Upper lobe of left lung (tissue), 6 donors: ENCODE measurements at places on chromosomes 11 and 22. TPM values are rescaled to one million over a fixed set of nuclear protein-coding genes. Genes with fewer than 3 reads are reported as not detected.

The SLC17A6 gene
- not detected for total RNA-seq

The ACTN3 gene
- not detected for total RNA-seq

The CRYBB3 gene
- total RNA-seq, result 0.61 TPM

The TRIM51 gene
- not detected for total RNA-seq

The ZP1 gene
- not detected for total RNA-seq

The RIC3 gene
- 11.9 TPM for total RNA-seq

The PARVG gene
- total RNA-seq, result 89.2 TPM

The CNGA4 gene
- total RNA-seq, result 0.23 TPM

The DGCR2 gene
- total RNA-seq, result 92.8 TPM

The C11orf71 gene
- 16.1 TPM for total RNA-seq

The ENTHD1 gene
- not detected for total RNA-seq

DNA sequence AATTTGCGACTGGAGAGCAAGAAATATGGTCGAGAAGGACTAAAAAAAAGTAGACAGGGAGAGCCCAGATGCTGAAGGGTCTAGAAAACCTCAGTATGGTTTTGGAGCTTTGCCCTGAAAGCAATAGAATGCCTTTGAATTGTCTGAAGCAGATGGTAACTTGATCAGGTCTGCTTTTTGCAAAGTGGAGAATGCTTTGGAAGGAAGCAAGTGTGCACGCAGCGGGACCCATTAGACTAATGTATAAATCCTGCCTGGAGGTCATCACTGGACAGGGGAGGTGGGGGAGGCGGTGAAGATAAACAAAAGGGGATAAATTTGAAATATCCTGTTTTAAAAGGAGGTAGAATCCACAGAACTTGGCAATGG lies 757 bp upstream of the HINFP start:
- no peak for DNase-seq

DNA sequence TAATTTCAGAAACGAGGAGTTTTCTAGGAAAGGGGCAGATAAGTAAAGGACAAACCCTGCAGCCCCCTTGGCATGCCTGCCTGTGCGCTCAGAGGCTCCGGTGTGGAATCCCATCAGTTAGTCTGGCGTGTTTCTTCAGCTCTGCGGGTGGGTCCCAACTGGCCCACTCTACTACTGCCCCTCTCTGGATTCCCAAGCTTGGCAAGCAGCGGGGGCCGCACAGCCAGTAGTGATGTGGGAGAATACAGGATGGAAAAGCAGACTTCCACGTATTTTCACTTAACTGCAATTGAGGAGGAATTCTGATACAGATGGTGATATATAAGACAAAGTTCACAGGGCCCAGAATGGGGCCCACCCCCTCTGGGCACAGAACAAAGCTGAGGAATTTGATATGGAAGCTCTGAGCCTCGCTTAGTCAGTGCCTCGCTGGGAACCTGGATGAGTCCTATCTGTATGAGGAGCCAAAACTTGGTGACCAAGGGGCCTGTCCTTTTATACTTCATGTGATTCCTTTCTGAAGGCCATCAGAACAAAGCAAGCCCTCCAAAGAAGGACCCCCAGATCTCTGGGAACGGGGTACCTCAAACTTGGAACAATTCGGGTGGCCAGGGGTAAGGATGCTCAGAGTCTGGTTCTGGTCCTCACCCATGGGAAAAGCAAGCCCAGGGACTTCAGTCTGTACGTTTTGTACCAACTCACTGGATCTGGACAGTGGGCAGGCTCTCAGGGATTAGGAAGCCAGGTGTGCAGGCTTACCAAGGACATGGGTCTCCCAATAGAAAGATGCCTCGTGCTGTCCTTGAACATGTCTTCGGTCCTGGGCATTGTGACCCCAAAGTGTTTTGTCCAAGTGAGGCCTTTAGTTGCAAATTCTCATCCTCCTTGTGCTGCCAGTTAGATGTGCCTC lies 26.0 kb downstream of the RELT start:
- DNase-seq, result no peak

- no peak for DNase-seq
These were observed 1.8 kb upstream of the ARHGEF17 start for GRCh38 chr11:73306069-73306841.

DNA sequence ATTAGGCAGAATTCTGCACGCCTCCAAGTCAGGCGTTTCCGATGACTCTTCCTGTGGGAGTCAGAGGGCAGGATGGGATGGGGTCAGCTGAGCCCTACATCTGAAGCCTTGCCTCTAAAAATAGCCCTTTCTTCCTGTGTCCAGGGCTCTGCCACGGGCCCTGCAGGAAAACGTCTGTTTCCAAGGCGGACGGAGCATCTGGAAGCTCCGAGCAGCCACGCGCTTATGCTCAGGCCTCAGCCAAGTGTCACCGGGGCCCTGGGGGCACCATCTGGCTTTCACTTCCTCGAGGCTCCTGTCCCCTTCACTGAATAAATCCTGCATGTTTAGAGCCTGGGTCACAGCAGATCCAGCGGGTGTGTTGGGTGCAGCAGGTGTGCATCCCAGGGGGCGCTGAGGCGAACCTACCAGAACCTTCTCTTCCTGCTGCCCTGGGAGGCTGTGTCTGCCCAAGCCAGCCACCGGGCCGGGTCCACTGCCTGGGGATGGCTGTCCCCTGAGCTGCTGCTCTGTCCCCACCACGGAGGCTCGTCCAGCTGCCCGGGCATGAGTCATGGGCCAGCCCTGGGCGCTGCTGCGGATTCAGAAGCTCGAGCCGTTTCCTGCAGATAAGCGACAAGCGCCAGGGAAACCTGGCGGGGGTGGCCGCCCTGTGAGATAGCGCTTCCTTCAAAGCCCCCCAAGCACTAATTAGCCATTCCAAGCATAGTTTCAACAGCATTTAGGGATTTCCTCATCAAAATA lies 32.0 kb upstream of the LINC01488 start:
- DNase-seq, result peak; percentile 69

GRCh38 chr11:27807596-27807995 lies 107.3 kb upstream of the BDNF start:
- no peak for DNase-seq

DNA sequence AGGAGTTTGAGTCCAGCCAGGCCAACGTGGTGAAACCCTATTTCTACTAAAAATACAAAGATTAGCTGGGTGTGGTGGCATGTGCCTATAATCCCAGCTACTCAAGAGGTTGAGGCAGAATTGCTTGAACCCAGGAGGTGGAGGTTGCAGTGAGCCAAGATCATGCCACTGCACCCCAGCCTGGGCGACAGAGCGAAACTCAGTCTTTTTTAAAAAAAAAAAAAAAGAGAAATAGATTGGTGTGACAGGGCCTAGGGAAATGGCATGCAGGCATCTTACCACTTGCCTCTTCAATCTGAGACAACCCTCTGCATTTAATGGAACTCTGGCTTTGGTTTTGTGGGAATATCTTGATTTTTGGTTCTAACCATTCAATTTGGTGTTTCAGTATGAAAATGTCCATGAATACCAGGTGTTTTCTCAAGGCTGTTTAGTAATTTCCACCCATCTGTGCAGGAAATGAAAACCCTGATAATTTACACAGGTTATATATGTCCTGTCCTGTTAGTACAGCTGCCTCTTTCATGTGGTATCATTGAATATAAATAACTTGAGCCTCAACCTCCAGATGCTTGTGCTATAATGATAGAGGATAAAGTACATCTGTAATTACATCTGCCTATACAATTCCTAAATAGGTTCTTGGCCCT lies 8.4 kb downstream of the XBP1 start:
- no peak for DNase-seq

DNA sequence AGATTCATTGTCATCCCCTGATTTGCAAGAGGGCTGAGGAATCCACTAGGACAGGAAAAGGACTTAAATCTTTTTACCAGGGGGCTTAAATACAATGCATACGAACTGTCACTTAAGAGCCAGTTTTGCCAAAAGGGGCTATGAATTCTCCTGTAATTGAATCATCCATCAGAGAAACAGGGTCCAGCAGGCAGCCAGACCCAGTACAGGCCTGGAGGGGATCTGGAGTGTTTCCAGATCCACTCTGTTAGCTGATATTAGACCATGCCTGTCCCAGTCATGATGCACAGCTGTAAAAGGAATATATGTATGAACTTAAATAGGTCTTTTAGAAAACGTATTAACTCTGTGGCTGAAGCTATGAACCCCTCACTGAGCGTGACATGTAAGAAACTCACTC lies 53.8 kb upstream of the PRSS23 start:
- DNase-seq, result no peak

- no peak for DNase-seq
These were observed 51.5 kb downstream of the RBFOX2 start for GRCh38 chr22:35977136-35977535.

DNA sequence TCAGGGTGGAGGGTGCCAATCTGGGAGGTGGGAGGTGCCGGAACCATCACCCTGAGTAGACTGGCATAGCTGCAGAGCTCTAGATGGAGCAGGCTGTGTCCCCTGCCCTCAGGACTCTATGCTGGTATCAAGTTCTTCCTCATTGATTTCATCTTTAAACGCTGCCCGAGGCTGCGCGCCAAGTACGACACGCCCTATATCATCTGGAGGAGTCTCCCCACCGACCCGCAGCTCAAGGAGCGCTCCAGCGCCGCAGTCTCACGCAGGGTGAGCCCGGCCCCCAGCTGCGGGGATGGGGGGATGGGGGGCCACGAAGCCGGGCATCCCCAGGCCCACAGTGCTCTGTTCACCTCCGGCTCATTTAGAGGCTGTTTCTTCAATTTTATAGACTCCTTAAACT lies 52.5 kb downstream of the GRAMD4 start:
- DNase-seq, result peak; percentile 68

DNA sequence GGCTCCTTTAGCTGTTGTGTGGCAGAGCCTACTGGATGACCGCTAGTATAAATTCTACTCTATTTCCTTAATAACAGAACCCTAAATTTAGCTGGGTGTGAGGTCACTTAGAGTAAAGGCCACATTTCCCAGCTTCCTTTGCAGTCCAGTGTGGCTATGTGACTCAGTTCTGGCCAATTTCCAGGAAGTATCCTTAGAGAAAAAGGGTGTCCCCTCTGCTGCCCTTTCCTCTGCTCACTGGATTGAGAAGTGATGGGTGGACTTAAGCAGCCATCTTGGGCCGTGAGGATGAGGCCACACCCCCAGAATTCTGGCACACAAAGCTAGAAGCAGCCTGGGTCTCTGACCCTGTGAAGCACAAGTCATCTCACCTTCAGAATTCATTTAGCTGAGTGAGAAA lies 11.7 kb upstream of the RASD2 start:
- DNase-seq, result no peak

- no peak for DNase-seq
These were observed 154.6 kb downstream of the HIPK3 start for GRCh38 chr11:33411751-33412150.

- no peak for DNase-seq
These were observed 585 bp downstream of the THYN1 start for GRCh38 chr11:134252346-134253187.

- DNase-seq, result no peak
These were observed 197.9 kb downstream of the TTC28 start for GRCh38 chr22:28481725-28482124.

GRCh38 chr11:120210626-120211521 lies at the start of gene OAF:
Gene OAF (plus strand): TSS chr11:120211032. CDS start chr11:120211280, 248 bp downstream.
- DNase-seq, result peak; percentile 93

DNA sequence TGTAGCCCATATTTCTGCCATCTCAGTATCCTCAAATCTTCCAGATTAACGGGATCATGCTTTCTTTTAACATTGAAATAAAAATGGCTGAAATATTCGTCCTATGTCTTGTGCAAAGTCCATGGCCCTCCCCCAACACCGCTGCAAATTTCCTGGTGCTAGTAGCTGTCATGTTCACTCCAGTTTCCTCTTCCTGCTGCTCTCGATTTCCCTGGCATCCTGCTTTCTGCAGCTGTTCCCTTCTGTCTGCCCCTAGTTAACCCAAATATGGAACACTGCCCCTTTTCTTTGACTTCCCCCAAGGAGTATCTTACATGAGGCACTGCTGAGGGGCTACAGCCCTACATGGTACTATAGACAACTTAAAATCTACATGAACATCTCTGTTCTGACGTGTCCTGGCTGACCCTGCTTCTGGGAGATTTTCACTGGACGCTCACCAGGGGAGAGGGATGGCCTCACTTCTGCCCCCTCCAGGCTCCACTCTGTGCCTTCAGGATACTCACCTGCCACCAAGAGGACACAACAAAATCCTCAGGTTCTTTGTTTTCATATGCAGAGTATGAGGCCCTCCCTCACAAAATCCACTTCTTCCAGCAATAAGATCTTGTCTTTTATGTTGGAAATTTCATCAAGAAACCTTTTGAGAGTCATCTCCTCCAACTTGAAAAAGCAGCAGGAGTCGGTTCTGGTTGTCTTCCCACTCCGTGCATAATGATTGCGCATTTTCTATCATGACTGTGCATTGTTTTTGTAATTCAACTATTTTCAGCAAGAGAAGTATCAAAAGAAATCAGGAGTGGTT lies 29.5 kb upstream of the SCUBE2 start:
- DNase-seq, result no peak

- DNase-seq, result no peak
These were observed 649 bp upstream of the NR1H3 start for GRCh38 chr11:47257177-47257516.

DNA sequence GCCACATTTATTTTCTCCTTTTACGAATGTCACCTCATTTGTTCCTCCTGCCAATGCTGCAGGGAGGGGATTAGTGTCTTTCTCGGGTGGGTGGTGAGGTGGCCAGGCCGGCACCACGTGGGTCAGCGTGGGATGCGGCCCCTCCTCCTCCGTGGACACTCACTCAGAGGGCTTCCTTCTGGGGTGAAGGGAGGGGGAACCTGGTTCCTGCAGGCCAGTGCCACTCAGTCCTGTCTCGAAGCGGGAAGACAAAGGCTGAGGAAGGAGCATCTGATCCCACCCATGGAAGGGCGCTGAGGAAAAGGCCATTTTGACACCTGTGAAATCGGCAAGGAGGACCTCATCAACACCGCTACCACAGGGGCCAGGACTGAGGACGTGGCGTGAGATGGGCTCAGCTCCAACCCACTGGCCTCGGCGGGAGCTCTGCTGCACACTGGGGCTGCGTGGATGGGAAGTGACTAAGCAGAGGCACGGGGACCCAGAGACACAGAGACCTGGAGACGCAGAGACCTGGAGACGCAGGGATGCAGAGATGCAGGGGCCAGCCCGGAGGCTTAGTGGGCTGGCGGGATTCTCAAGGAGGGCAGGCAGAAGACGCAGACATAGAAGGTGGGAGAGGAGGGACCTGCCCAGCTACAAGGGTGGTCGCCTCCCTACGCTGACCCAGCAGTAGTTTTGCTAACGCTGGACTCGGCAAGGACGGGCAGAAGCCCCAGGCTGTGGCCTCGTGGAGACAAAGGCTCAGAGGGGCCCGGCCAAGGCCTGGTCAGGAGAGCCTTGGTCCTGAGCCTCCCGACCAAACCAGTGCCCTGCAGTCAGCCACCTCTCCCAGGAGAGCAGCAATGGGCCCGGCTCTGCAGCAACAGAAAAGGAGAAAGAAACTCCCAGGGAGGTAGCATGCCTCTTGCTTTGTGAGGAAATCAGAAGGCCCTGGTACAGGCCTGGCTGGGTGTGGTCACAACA lies 1071.2 kb downstream of the BRD1 start:
- DNase-seq, result peak; percentile 46

DNA sequence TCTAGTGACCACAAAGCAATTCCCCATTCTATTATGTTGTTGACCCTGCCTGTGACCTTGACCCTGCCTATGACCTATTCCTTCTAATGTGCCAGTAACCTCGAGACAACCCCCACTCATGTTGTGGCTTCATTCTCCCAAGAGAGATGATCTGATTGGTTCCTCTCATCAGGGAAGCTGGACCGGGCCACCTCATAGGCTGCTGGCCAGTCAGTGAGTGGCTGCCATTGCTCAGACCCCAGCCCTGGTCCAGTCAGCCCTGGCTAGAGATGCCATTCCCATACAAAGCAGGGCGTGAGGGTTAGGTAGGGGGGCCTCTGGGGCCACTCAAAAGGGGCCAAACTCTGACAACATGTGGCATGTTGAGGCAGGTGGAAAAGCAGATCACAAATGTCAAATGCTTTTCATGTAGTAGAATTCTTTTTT lies 11.9 kb downstream of the SLC29A2 start:
- no peak for DNase-seq
